Forelimb muscle (tissue), 1 donor: ENCODE measurements at places on chromosomes 12 and 14. TPM values are rescaled to one million over a fixed set of nuclear protein-coding genes. Genes with fewer than 3 reads are reported as not detected.

Gene TOMM20L
- polyA plus RNA-seq = 0.43 TPM

Gene FAM181A
- polyA plus RNA-seq = not detected

Gene LRRC9
- polyA plus RNA-seq = 0.47 TPM

GRCh38 chr14:102545461-102546265 lies 36.1 kb upstream of the ANKRD9 start:
- no peak for DNase-seq

GRCh38 chr12:51910691-51911090 lies 3.4 kb downstream of the ACVRL1 start:
- no peak for DNase-seq
